ENCODE measurements at places on chromosomes 2 and 18. TPM values are rescaled to one million over a fixed set of nuclear protein-coding genes. Genes with fewer than 3 reads are reported as not detected.

DNA sequence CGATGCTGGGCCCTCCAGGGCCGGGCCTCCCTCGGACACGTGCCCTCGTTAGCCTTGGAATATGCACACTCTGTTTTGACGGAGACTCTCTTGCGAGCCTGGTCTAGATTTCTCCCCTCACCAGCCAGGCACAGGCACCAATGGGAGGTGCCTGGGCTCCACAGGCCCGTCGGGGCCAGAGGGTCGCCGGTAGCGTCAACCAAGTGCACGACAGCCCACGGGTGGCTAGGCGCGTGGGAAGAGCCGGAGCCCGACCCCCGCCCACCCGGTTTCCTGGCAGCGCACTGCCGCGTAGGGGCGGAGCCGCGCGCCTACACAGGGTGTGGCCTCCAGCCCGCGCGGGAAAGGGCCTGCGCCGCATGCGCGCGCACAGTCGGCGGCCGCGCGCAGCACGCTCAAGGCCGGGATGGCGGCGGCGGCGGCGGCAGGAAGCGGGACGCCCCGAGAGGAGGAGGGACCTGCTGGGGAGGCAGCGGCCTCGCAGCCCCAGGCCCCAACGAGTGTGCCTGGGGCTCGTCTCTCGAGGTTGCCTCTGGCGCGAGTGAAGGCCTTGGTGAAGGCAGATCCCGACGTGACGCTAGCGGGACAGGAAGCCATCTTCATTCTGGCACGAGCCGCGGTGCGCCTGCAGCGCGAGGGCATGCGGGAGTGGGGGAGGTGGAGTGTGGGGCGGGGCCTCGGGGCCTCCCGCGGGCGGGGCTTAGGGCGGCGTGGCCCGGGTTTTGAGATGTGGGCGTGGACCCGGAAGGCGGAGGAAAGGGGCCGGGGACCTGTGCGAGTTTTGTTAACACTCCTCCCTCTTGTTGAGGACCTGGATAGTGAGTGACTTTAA lies at the start of gene POLE4:
Gene POLE4, plus strand, starts transcription at position 370 of the 832 bp plus-strand sequence. Its CDS starts 37 bp downstream, at position 407.
- DNase-seq: no peak

DNA sequence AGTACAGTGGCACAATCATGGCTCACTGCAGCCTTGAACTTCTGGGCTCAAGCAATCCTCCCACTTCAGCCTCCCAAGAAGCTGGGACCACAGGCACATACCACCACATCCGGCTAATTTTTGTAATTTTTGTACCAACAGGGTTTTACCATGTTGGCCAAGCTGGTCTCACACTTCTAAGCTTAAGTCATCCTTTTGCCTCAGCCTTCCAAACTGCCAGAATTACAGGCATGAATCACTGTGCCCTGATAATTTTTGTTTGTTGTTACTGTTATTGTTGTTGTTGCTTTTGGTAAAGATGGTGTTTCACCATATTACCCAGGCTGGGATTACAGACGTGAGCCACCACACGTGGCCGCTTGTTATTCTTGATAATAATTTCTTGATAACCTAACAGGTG lies 10.5 kb upstream of the COBLL1 start:
- DNase-seq: no peak

GRCh38 chr2:100601661-100602060 lies 38.9 kb downstream of the PDCL3 start:
- DNase-seq: no peak

GRCh38 chr18:22846088-22846683 lies 86.9 kb upstream of the RBBP8 start:
- DNase-seq: no peak

DNA sequence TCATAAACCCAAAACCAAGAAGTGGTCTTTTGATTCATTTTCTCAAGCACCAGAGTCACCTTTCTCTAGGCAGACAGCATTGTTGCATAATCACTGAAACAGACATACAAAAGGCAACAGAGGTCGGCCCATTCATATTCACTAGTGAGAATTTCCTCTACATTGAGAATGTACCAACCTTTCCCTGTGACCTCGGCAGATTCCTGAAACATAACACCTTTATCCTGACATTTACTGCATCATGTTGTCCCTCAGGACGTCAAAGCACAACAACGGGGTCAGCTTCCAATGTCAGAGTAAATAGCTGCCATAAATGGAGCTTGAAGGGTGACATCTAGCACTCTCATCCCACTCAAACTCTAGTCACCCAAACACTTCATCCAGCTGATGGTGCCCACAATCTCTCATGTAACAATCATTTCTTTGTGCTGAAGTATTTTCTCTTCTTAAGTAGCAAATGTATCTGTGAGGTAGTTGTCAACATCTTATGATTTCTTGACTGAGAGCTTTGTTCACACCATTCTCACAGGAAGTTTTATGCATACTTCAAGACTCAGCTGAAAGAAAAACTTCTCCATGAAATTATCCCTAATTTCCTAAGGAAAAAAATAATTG lies 802.6 kb upstream of the CHAC2 start:
- no peak for DNase-seq

DNA sequence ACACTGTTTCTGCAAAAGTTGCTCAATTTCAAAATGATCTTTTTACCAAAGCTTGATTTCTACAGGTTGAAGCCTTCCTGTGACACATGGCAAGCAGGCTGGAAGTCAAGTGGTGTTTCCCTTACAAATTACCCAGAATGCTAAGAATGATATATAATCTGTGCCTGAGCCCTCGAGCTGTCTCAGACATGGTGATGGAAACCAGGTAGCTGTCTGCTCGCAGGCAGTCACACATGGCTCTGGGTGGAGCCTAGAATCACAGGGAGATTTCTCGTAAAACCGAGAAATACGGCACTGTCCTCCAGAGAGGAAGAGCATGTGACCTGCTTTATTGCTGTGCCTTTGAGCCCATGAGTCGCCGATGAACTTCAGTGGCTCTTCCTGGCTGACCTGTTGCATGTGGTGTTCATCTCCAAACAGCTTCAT lies 392.9 kb downstream of the ZNF521 start:
- DNase-seq: no peak

- no peak for DNase-seq
Measured at GRCh38 chr2:113117541-113118262, 9.7 kb upstream of the IL1RN start.

DNA sequence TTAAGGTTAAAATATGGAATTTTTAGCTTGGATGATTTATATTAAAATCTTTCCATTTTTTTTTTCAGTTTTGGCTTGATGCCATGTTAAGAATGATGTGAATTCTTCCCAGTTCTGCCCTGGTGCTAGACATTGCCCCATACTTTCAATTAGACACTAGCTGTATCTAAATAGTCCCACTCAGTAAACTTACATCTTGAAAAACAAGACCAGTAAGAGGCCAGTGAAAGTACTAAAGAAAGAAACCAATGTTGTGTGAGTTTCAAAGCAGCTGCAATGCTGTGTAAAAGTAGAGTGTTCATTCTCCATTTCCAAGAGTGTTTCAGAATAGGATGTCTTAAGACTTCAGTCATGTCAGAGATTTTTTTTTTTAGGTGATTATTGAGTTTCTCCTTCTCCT lies 40.0 kb upstream of the CYBRD1 start:
- DNase-seq: no peak

GRCh38 chr2:28855193-28855592 lies 14.9 kb downstream of the TRMT61B start:
- DNase-seq: no peak

DNA sequence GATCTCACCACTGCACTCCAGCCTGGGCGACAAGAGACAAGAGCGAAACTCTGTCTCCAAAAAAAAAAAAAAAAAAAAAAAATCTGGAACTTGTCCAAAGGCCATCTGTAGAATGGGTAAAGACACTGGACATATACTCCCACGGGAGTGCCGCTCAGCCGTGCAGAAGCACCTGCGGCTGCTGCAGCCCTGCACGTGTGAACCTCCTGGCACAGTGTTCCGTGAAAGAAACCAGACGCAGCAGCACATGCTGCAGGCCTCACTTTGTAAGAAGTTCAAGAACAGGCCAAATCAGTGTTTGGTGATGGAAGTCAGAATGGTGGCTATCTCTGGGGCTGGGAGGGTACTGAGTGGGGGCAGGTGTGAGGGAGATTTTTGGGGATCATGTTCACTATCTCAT lies 6.5 kb downstream of the CHRND start:
- DNase-seq: no peak

DNA sequence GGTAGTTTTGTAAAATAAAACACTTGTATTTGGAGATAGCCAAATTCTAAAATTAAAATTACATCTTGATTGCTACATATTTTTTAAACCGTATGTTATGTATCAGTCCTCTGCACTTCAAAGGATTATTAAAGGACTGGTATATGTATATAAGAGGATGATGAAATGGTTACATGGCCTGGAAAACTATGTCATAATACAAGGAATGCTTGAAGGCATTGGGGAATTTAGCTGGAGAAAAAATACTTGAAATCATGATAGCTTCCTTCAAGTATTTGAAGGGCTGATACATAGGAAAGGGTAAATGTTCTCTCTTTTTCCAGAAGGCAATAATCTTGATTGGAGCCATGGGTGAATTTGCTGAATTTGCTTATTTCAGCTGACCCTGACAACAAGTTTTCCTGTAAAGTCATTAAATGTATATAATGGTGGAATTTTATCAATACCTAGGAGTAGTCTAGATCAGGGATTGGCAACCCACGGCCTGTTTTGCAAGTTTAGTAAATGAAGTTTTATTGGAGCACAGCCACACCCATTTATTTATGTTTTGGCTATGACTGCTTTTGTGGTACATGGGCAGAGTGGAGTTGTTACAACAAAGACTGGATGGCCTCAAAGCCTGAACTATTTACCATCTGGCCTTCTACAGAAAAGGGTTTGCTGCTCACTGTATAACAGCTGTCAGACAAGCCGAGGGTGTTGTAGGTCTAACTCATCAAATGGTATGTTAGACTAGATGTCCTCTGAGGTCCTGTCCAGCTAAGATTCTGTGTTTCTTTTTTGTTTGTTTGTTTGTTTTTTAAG lies 34.4 kb downstream of the ACYP2 start:
- DNase-seq: no peak

GRCh38 chr2:145599756-145600155 lies 1079.8 kb upstream of the ZEB2 start:
- no peak for DNase-seq

GRCh38 chr2:105329561-105330495 lies at the start of gene TGFBRAP1:
Gene TGFBRAP1 (minus strand): TSS chr2:105329735. CDS start chr2:105308301, 21,434 bp downstream.
- DNase-seq: no peak

- DNase-seq: no peak
Measured at GRCh38 chr2:197238043-197238365, 72.6 kb downstream of the ANKRD44 start.

- no peak for DNase-seq
Measured at GRCh38 chr2:191675807-191676721, 1.9 kb upstream of the NABP1 start.

GRCh38 chr2:98333922-98334321 lies 12.3 kb upstream of the CNGA3 start:
- no peak for DNase-seq

GRCh38 chr2:21599417-21599816 lies 475.6 kb downstream of the TDRD15 start:
- no peak for DNase-seq

GRCh38 chr2:10659898-10660568 lies 29.7 kb downstream of the NOL10 start:
- no peak for DNase-seq

GRCh38 chr2:85355073-85355410 lies 473 bp downstream of the ELMOD3 start:
- DNase-seq: no peak

DNA sequence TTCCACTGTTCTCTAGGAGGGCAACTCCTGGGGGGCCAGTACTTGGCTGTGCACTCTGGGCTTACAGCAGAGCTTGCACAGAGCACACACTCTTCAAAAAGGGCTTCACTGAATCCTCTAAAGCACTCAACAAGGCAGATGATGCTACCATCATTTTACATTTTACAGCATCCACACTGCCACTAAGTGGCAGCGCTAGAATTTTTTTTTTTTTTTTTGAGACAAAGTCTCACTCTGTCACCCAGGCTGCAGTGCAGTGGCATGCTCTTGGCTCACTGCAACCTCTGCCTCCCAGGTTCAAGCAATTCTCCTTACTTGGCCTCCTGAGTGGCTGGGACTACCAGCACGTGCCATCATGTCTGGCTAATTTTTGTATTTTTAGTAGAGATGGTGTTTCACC lies 8.6 kb downstream of the AMMECR1L start:
- DNase-seq: no peak

- no peak for DNase-seq
Measured at GRCh38 chr2:27651056-27651455, 12.4 kb downstream of the SUPT7L start.

- no peak for DNase-seq
Measured at GRCh38 chr2:51237626-51238271, 205.8 kb upstream of the NRXN1 start.

GRCh38 chr2:231935207-231935524 lies 9.0 kb upstream of the NPPC start:
- no peak for DNase-seq

GRCh38 chr18:26448714-26449159 lies 99.6 kb downstream of the KCTD1 start:
- no peak for DNase-seq

DNA sequence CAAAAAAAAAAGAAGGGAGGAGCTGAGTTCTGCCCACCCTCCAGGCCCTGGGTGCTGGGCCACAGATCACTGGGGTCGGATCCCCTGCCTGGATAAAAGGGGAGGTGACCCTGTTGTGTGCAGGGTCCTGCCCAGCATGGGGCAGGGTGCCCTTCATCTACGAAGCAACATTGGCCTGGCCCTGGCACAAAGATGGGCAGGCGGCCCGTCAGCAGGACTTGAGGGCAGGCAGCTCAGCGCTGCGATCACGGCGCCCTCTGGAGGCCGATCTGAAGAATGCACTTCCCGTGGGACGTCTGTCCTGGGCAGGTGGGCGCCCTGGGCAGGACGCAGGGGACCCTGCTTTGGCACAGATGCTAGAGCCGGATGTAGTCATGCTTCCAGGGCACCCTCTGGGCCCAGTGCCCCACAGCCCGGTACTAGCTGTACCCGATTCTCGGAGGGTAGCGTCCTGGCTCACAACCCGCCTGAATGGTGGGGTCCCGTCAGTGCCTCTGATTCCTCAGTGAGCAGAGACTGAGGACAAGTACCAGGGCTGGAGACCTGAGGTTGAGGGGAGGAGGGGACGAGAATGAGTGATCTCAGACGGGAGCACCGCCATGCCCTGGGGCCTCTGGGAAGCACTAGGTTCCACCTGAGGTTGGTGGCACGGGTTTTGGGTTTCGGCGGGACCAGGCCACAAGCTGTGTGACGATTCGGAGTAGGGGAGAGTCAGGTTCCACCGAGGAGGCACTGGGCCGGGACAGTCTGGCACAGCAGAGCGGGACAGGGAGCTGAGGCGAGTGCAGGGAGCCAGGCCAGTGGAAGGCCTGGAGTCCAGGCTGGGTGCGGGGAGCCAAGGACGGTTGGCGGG lies 18.0 kb downstream of the ARID5A start:
- DNase-seq: no peak

DNA sequence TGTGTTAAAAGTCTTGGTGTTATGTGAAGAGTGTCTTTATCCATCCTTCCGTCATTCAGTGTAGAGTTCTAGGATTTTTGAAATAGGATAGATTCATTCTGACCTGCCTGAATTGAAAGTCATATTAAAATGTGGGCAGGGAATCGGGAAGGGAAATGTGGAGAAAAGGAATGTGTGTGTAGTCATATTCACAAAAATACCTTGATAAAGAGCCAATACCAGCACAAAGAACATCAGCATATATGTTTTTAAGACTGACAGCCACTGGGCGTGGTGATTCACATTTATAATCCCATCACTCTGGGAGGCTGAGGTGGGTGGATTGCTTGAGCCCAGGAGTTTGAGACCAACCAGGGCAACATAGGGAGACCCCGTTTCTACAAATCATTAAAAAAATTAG lies 188.1 kb downstream of the CAMKMT start:
- no peak for DNase-seq

Gene INO80D
- 4.0 TPM for total RNA-seq

Gene CYRIA
- total RNA-seq: 2.0 TPM

Gene NDUFB3
- 138 TPM for total RNA-seq

Gene REG3A
- not detected for total RNA-seq

Gene AMER3
- total RNA-seq: not detected

Gene MEX3C
- 47.1 TPM for total RNA-seq

Gene RAB17
- 6.1 TPM for total RNA-seq

Gene C2orf92
- total RNA-seq: 1.3 TPM
